Activated gamma-delta T cell (primary cell): ENCODE measurements at places on chromosomes 4 and X.

DNA sequence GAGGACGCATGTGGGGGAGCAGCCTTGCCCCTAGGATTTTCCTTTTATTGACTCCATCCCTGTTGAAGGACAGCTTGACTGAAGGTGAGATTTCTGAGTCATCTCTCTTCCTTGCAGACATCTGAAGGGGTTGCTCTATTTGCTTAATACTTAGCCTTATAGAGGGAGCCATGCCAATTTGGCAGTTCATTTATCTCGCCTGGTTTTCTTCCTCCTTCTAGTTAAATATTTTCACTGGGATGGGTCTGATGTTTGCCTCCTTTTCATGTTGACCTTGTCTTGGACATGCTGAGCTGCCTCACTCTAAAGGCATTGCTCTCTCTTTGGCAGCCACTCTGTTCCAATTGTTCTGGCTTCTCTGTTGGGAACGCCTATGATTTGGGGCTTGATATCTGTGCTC is 151.0 kb upstream of the PSAPL1 start:
- no peak for DNase-seq

DNA sequence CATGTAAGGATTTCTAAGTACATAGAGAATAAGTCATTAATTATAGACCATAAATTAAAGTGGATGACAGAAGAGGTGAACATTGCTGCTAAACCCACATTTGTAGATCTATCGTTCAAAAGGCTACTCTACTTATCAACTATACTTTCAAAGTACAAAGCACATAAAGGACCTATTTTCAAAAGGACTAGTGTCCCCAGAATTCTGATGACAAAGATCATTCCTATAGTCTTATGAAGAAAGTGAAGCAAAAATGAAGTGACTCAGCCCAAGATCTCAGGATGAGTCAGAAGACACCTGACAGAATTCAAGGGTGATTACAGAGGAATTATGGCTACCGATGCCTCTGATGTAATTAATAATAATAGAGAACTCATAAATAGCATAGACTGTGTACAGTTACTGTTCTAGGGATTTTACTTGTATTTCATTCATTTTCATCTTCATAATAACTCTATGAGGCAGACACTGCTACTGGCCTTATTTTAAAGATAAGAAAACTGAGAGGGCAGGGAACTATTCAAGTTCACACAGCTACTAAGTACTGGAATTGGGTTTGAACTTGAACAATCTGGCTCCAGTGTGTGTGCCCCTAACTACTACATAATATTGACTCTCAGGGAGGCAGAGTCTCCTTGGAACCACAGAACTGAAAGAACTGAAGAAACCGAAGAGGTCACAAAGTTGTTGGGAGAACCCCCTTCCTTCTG is 17.1 kb downstream of the USP46 start:
- no peak for DNase-seq

- no peak for DNase-seq
Measured at GRCh38 chrX:77925764-77926163, 15.3 kb downstream of the ATP7A start.

GRCh38 chrX:119503484-119503861 is 35.2 kb downstream of the SLC25A5 start:
- DNase-seq = no peak

DNA sequence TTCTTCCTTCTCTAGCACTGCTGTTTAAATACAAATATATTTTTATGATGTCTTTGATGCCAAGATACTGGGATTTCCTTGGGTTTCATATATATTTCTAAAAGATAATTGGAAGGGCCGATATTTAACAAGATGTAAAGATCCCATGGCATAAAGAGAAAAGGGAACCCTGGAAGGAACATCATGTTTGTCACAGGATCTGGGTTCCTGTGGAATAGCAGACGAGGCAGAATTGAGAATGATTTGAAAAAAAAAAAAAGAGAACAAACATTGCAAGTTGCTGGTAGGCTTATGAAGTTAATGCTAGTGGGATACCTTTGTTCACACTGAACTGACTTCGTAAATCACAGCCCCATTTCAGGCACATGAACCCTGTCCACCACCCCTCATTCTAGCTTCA is 33.6 kb downstream of the RASSF6 start:
- DNase-seq = no peak

- no peak for DNase-seq
Measured at GRCh38 chrX:84155938-84156337, 32.1 kb downstream of the RPS6KA6 start.

GRCh38 chr4:86033171-86033570 is 326.7 kb downstream of the MAPK10 start:
- DNase-seq = no peak

DNA sequence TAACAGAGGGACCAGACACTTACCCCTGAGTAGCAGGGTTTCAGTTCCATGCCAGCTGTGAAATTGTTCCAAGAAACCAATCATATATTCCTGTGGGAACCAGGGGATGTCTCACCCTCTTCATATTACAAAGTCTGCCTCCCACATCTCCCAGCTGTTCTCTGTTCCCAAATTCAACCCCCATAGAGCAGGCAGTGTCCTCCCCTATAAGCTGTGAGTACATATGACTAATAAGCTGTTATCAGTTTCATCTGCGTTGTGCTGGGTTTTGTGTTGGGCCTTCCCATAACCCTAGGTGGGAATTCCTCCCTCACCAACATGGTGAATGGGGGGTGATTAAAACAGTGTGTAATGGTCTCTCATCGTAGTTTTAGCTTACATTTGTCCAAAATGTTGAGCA is 41.0 kb downstream of the CEP44 start:
- DNase-seq = no peak

DNA sequence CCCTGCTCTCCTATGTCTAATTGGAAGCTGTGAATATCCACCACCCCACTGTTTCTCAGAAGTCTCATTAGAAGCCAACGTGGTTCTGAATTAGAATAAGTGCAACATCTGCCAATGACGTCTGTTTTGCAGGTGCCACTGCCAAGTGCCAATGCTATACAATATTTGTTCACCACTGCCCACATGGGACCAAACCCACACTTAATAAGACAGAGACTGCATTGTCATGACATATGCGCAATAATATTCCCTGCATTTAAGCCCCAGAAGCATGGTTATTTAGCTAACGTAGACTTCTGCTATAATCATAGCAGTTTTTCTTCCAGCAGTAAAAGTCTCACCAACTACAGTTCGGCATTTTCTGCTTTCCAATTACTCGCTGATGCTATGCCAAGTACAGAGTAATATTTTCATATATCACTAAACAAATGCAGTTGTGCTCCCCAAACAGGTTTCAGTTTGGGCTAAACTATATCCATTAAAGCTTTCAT is 262.5 kb upstream of the PCDH18 start:
- DNase-seq = no peak

- no peak for DNase-seq
Measured at GRCh38 chr4:7620814-7621176, 186.1 kb upstream of the PSAPL1 start.

DNA sequence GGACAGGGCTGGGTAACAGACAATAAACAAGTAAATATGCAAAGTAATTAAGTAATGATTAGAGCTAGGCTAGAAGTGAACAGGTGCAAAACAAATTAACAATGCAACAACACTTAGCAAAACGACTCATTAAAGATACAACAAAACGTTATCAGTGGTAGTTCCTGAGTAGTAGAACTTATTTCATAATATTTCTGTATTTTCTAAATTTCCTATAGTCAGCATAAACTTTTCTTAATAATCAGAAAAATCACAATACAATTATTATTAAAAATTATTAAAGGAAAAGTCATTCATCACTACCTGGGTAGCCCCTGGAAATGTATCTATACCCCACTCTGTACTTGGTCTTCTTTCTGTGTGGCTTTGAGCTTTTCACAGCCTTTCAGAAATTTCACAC is 166.6 kb downstream of the GBA3 start:
- DNase-seq = no peak

DNA sequence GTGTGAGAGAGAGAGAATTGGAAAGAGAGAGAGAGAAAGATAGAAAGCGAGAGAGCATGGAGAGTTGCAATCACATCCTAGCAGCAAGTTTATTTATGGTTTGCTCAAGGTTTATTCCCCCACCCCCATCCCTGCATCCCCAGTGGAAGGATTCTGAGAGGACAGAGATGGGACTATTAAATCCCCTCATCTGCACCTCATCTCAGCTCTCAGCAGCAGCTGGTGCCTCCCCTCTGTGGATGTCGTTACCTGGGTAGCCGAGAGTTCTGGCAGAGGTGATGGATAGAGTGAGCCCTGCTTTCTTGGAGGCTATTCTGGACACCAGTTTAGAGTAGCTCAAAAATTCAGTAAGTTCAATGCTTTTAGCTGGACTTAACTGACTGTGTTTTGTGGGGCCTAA is 132.0 kb upstream of the RAI2 start:
- DNase-seq = no peak

DNA sequence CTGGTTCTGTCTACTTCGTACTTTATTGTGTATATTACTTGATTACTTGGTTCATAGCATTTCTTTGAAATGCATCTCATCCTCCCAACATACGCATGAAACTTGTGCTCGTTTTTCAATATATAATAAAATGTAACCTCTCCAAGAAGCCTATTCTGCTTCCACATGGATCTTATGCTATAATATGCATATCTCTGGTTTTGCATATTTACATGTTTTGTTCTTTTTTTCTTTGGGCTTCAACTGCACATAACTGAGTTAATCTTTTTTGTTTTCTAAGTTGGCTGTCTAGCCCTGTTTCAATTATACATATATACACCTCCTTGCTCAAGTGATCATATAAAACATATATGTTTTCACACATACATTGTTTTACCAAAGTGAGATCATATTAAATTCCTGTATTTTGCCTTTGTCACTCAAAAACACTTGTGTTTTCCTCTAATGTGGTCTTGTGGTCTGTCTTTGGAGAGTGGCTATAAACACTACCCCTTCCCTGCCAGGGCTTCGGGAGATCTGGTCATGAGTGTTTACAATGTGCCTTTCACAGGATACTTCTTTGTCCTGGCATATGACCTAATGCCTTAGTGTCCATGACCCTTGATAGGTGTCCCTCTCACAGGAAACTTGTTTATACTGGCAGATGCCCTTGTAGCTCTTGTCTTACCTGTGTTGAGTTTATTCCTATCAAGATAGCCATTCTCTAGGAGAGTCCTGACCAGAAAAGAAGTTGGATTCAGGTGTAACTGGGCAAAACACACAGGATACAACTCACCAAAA is 17.6 kb downstream of the USP53 start:
- DNase-seq = no peak

DNA sequence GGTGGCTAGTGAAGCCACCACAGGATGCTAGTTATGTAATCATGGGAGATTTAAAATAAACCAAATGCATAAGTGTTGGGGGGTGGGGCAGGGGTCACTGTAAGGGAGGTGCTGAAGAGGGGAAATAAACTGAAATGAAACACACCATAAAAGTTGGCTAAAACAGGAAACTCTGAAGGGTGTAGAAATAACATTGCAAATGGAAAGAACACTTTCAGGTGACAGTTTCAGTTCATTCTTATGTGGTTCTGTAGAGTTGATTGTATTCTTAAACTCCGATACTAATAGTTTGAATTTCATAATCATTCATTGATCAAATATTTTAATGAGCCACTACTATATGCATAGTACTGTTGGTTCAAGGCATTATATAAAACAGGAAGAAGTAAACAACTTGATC is 80.1 kb downstream of the HDAC8 start:
- DNase-seq = no peak

DNA sequence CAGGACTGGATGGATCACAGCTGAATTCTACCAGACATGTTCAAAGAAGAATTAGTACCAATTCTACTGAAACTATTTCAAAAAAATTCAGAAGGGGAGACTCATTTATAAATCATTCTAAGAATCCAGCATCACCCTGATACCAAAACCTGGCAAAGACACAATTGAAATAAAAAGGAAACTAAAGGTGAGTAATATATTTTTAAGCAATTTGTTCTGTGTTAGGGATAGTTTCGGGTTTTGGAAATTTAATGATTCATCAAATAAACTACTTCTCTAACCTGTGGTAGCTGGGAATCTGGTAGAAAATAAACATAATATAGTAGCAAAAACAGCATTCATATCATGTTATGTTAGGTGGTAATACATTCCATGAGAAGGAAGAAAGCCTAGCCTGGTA is 662.2 kb upstream of the BOD1L1 start:
- DNase-seq = no peak

DNA sequence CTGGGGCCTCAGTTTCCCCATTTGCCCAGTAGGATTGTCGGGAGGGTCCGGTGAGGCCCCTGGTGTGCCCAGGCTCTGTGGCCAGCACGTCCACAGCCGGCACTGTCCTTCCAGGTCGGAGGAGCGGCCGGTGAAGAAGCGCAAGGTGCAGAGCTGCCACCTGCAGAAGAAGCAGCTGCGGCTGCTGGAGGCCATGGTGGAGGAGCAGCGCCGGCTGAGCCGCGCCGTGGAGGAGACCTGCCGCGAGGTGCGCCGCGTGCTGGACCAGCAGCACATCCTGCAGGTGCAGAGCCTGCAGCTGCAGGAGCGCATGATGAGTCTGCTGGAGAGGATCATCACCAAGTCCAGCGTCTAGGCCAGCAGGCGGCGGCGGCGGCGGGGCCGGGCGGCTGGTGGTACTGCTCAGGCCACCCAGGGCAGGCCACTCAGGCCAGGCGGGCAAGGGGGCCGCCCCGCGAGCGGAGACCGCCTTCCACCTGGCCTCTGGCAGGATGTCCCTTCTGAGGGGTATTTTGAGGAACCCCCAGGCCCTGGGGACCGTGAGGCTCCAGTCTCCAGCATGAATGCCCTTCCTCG is 6.7 kb downstream of the MSANTD1 start:
- DNase-seq = no peak

- DNase-seq = no peak
Measured at GRCh38 chr4:76067652-76068286, 6.7 kb upstream of the ART3 start.

- DNase-seq = no peak
Measured at GRCh38 chr4:156053174-156053573, 99.5 kb upstream of the CTSO start.

- DNase-seq = no peak
Measured at GRCh38 chrX:133970076-133970475, 15.3 kb downstream of the GPC3 start.

GRCh38 chrX:37424000-37424429 is 74.9 kb downstream of the PRRG1 start:
- DNase-seq = no peak

DNA sequence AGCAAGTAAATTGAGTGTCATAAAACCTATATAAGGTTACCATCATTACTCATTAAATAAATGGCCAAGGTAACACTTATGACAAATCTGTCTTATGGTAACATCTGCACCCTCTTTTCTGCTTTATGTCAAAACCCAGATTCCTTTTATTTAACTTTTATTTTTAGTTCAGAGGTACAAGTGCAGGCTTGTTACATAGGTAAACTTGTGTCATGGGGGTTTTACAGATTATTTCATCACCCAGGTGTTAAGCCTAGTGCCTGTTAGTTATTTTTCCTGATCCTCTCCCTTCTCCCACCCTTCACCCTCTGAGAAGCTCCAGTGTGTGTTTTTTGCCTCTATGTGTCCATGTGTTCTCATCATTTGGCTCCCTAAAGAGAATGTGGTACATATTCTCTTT is 930.7 kb downstream of the CCSER1 start:
- DNase-seq = no peak

- DNase-seq = no peak
Measured at GRCh38 chrX:3811331-3812311, 98.2 kb upstream of the PRKX start.

- DNase-seq = no peak
Measured at GRCh38 chr4:60241866-60242265, 958.3 kb upstream of the ADGRL3 start.
